Neural crest cell (in vitro differentiated cells): ENCODE measurements at places on chromosomes 12 and 14. TPM values are rescaled to one million over a fixed set of nuclear protein-coding genes. Genes with fewer than 3 reads are reported as not detected.

Gene SYCP3
- total RNA-seq: 0.36 TPM in 1 of 2 replicates, not detected in the other

Gene POTEM
- not detected in 2 replicates for total RNA-seq

Gene CLEC2D
- 9.5 and 10.6 TPM in 2 replicates for total RNA-seq

Gene TECPR2
- 27.0 and 28.3 TPM in 2 replicates for total RNA-seq

Gene TNS2
- total RNA-seq: 14.2 and 22.8 TPM in 2 replicates

GRCh38 chr14:65153101-65153500, 50.8 kb upstream of the MAX start:
- DNase-seq: no peak

DNA sequence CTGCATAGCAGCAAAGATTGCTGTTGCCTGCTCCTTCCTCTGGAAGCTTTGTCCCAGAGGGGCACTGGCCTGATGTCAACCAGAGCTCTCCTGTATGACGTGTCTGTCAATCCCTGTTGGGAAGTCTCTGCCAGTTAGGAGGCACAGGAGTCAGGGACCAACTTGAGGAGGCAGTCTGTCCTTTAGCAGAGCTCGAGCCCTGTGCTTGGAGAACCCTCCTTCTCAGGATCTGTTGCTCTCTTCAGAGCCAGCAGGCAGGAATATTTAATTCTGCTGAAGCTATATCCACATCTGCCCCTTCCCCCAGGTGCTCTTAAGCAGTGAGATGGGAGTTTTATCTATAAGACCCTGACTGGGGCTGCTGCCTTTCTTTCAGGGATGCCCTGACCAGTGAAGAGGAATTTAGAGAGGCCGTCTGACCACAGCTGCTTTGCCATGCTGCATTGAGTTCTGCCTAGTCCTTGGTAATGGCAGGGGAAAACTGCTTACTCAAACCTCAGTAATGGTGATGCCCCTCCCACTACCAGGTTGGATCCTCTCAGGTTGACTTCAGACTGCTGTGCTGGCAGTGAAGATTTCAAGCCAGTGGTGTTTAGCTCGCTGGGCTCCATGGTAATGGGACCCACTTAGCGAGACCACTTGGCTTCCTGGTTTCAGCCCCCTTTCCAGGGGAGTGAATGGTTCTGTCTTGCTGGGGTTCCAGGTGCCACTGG, 218.6 kb upstream of the SLC38A2 start:
- DNase-seq: no peak
